ENCODE measurements at places on chromosomes 3 and 15.

DNA sequence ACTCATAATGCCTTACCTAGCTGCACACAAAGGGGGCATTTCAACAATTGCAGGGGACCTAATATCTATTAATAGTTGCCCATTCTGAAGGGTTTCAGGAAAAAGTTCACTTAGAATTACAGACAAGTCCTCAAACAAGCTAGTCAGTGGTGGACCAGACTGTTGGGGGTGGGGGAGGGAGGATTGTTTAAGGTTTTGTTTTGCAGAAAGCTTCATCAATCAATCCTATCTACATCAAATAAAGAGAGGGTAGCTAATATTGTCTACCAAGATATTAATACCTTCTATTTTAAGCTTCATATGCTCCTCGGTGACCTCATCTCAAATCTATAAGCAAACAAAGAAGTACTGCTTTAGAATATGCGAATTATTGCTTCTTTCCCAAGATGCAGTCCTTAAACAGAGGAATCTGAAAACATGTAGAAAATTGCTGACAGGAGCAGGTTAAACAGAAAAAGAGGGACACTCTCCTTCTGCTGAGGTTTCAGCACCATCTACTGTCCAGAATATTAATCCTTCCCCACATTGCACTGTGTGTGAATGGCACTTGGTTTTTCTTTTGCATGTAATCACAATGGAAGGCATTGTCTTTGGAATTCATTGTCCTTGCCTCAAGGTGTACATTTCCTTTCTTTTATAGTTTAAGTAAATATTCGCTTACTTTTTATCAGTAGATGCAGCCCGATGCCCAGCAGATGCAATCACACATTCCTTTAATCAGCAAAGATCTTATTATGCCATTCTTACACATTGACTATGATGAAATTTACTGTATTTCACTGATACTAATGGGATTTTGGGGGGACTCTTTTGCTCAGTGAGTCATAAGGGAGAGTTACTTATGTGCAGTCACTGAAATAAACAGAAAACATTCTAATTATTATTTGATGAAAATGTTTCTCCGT lies 94.7 kb downstream of the IL5RA start:
- DNase-seq = no peak

- no peak for DNase-seq
Measured at GRCh38 chr3:140752499-140752898, 74.6 kb downstream of the TRIM42 start.

- peak; percentile 13 for DNase-seq
Measured at GRCh38 chr15:68650901-68651709, 72.3 kb downstream of the CORO2B start.

GRCh38 chr3:4853749-4854140 lies 125.5 kb upstream of the BHLHE40 start:
- DNase-seq = no peak

DNA sequence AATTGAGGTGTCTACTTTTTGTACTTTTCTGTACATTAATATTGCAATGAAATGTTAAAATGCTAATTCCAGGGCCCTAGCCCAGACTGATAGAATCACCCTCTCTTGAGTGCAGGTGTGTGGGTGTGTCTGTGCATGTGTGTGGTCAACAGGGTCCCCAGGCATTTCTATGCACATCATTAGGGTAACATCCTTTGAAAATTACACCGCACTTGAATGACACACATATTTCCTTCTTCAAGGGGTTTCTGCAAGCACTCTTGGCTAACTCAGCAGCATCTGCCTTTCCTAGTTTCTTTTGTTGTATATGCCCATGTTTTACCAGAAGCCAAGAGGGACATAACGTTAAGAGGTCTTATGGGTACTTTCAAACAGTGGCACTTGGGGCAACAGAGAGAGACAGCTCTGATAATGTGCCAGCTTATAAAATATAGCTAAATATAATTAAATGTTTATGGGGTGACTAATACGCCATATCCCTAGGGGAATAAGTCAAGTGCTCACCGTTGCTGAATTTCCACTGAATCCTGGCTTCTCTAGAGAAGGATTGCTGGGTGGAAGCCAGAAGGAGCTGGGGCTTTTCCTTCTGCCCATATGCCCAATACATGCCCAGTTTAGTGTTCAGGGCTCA lies 54.5 kb upstream of the LRIG1 start:
- DNase-seq = no peak

- no peak for DNase-seq
Measured at GRCh38 chr15:41161336-41161735, 45.3 kb upstream of the INO80 start.

GRCh38 chr3:186141790-186142189 lies 32.9 kb upstream of the ETV5 start:
- no peak for DNase-seq

GRCh38 chr3:197847866-197848401 lies 56.9 kb downstream of the LRCH3 start:
- peak; percentile 58 for DNase-seq

DNA sequence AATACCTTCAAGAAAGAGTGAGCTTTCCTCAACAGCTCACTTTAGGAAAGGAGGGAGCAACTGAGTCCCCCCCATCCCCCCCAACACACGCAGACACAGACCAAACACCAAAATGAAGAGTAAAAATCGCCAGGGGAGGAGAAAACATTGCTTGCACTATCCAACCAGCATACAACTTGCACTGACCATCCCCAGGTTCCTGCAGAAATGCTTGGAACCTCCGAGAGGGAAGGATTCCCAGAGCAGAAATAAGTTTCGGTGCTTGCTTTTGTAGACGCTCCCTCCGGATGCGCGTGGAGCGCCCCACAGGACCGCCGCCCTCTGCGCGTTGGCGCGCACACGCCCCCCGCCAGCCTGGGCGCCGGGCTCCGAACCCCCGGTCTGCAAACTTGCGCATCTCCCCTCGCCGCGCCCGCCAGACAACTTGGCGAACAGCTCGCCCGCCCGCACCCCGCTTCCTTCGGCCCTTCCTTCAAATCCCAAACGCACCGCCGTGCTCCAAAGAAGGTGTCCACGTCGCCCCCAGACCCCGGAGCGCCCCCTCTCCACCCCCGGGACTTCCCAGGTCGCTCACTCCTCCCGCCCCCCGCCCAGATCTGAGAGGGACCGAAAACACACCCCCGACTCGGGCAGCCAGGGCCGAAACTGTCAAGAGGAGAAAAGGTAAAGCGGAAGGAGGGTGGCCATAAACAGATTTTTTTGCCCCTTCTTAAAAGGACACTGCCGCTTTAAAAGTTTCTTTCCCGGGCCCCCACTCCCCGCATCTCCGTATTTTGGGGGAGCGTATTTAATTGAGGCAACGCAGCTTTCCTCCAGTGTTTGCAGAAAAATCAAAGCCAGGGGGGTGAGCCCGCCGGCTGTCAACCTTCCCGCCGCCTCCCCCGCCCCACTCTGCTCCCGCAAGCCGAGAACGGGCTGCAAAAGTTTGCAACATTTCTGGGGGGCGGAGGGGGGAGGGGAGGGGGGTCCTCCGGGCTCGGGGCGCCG lies 859 bp downstream of the RORA start:
- no peak for DNase-seq

DNA sequence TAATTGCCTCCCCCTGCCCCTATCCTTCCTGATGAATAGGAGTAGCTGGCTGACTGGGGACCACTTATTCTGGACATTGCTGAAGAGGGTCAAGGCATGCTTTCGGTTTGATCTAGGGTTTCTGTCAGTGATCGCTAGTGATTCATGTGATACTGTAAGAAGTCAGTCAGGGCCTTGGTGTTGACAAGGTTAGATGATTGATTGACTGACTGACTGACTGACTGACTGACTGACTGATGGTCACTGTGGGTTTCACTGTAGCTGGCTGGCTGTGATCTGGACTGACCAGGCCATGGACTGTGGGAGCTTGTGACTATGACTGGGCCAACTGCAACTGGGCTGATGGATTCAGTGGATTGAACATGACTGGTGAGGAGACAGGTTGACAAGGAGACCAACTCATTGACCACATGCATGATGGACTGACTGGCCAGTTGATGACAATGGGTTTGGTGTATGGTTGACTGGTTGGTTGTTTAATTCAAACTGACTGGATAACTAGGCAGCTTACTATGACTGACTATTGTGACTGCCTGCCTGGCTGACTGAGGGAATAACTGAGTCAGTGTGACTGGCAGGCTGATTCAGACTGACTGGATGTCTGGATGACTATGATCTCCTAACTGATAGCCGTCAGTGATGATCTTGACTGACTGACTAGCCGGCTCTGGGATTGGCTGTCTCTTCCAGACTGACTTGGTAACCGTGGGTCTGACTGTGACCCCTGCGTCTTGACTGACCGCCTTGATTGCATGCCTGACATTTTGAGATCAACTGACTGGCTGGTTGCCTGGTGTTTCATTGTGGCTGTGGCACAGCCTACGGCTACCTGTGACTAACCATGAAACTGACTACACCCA lies 509.9 kb downstream of the SHQ1 start:
- DNase-seq = no peak

DNA sequence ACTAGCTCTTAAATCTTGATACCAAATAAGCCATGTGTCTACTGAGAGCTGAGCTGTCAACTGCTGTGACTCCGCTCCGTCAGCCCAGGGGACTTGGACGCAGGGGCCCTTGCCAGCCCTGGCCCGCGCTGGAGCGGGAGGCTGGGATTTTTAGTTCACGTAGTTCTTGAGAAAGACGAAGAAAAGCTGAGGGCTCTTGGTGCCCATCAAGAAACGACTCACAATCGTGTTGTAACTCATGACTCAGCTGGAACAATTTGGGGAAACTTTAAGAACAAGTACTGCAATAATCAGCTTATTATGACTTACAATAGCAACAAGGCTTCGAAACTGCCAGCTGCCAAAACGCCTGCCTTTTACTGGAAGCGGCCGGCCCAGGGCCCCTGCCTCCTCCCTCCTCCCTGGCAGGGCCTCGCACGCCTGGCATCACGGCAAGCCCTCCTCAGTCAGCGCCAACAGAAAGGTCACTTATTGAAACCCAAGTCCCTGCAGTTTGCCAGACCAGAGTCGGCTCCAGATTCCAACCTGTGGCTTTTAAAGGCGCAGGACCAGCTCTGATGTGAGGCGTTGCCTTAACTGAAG lies 60.3 kb downstream of the RGMA start:
- no peak for DNase-seq

GRCh38 chr3:12569836-12570235 lies 12.9 kb downstream of the MKRN2 start:
- no peak for DNase-seq

- DNase-seq = no peak
Measured at GRCh38 chr3:194925614-194926013, 239.9 kb downstream of the FAM43A start.

DNA sequence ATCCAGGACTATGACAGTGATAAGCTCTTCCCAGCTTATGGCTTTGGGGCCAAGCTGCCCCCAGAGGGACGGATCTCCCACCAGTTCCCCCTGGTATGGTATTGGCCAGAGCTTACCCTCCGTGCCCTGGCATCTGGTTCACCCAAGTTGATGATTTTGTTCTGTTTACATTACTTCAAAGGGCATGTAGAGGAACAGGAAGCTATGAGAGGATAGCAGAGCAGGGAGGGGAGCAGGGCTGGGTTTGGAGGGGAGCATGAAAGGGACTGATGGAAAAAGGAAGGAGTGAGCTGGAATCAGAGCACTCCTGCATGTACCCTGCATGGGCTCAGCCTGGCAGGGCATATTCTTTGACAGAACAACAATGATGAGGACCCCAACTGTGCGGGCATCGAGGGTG lies 13.4 kb upstream of the BRPF1 start:
- no peak for DNase-seq
